ENCODE measurements at places on chromosomes 4 and X.

DNA sequence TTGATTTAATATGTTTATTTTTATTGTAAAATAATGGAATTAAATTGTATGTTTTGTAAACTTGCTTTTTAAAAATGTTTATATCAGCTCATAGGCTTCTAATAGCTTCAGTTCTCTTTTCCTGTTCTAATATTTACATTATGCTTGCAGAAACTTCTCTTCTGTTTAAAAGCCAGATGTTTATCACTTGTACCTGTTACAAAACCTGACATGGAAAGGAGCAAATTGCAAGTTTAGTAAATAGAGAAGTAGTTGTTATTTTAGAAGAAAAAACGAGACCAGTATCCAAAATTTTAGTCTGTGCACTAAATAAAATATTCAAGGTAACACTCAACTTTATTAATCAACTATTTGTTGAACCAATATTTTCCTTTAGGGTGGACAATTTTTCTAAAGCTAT lies 69.4 kb upstream of the GUCY1A1 start:
- H3K27ac ChIP-seq = no peak overlapping the region
- no peak for DNase-seq
- no peaks in the 10 kb centered on the region for H3K4me1 ChIP-seq

- no peak overlapping the region for H3K4me3 ChIP-seq
- no peak for DNase-seq
- H3K36me3 ChIP-seq = no peaks in the 10 kb centered on the region
- H3K27me3 ChIP-seq = peaks cover 79% of the 10 kb centered on the region
- H3K4me1 ChIP-seq = peaks cover 23% of the 10 kb centered on the region
These were observed 3.2 kb downstream of the PITX2 start for GRCh38 chr4:110619463-110620247.

DNA sequence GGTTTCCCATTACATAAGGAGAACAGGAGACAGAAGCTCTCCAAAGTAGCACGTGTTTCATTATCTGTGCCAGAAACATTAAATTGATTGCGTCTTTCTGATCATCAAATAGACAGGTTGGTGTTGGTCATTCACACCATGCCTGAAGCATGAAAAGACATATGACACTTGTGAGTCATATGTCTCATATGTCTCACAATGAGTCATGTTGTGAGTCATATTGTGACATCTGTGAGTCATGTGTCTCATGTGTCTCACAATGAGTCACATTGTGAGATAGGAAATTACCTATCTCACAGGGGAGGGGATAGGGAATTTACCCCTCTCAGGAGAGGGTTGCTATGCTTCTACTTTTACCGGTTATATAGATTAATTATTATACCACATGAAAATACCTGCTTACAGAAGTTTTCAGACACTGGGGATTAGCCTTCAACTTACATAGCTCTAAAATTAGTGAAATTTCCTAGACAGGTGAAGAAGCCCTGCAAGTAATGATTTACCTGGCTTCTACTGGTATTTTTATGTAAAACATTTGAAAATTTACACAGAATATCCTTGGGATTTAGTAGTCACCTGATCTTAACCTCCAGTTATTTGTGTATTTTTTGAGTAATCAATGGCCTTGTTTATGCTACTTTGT lies 80.8 kb downstream of the NPFFR2 start:
- no peaks in the 10 kb centered on the region for H3K36me3 ChIP-seq
- H3K4me1 ChIP-seq = peaks cover 6% of the 10 kb centered on the region
- H3K27me3 ChIP-seq = no peaks in the 10 kb centered on the region
- H3K4me3 ChIP-seq = no peak overlapping the region
- peak overlapping the region; percentile 70 for H3K27ac ChIP-seq

DNA sequence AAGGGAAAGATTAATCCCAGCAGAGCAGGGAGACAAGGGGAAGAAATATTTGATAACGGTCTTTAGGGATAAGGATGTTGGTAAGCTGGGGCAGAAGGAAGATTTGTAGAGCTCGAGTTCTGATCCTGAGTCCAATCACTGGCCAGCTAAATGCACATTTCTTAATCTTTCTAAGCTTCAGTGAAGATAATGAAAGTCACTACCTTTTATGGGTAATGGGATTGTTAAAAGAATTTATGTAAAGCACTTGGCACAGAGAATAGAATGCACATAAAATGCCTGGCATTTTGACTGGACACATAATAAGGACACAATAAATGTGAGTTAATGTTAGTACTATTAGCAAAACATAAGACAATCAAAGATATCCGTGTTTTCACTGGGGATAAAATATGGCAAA lies 43.3 kb downstream of the NCAPG start:
- peaks cover 6% of the 10 kb centered on the region for H3K36me3 ChIP-seq
- H3K4me3 ChIP-seq = no peak overlapping the region
- H3K27me3 ChIP-seq = no peaks in the 10 kb centered on the region
- H3K4me1 ChIP-seq = no peaks in the 10 kb centered on the region
- H3K27ac ChIP-seq = no peak overlapping the region
- DNase-seq = no peak

DNA sequence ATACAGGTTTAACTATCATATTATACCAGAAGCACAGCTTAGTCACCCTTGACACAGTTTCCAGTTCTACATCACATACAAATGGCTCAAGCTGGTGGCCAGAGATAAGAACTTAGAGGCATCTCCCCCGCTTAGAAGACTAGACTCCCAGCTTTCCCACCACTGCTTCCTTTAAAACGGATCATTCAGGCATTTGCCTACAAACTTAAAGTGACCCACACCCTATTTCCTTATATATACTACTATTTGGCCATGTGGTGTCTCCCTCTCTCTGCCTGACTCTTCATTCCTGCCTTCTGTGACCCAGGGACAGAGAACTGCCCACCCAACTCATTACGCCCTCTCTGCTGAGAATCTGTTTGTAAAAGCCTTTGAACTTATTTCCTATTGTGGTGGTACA lies 781.2 kb upstream of the DIAPH2 start:
- H3K36me3 ChIP-seq = no peaks in the 10 kb centered on the region
- H3K27ac ChIP-seq = no peak overlapping the region
- no peaks in the 10 kb centered on the region for H3K27me3 ChIP-seq
- DNase-seq = no peak
- H3K4me3 ChIP-seq = no peak overlapping the region
- H3K4me1 ChIP-seq = no peaks in the 10 kb centered on the region

GRCh38 chr4:26360864-26361263 lies 40.0 kb downstream of the RBPJ start:
- no peaks in the 10 kb centered on the region for H3K27me3 ChIP-seq
- H3K36me3 ChIP-seq = peaks cover 1% of the 10 kb centered on the region
- no peak overlapping the region for H3K27ac ChIP-seq
- DNase-seq = no peak
- no peak overlapping the region for H3K4me3 ChIP-seq

DNA sequence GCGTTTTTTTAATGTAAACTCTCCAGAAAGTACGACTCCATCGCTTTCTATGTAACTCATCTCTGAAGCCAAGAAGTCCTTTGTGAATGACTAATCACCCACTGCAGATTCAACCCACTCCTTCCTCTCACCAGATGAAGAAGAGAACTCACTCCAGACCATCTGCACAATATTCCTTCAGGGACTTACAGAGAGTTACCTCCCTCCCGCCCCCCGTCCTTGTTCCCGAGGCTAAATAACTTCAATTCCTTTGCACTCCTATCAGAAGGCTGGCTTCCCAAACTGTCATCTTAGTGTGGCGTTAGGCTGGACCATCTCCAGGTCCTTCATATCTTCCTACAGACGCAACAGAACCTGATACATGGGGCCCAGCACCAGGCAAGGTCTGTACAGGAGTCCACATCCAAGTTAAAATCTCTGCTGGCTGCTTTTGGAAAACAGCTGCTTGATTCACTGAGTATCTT lies 82.4 kb downstream of the AFAP1 start:
- no peak overlapping the region for H3K4me3 ChIP-seq
- H3K27ac ChIP-seq = no peak overlapping the region
- no peaks in the 10 kb centered on the region for H3K36me3 ChIP-seq
- H3K4me1 ChIP-seq = no peaks in the 10 kb centered on the region

- H3K27me3 ChIP-seq = no peaks in the 10 kb centered on the region
- no peaks in the 10 kb centered on the region for H3K36me3 ChIP-seq
- no peaks in the 10 kb centered on the region for H3K4me1 ChIP-seq
- no peak for DNase-seq
These were observed 107.1 kb downstream of the IDS start for GRCh38 chrX:149398027-149398426.

DNA sequence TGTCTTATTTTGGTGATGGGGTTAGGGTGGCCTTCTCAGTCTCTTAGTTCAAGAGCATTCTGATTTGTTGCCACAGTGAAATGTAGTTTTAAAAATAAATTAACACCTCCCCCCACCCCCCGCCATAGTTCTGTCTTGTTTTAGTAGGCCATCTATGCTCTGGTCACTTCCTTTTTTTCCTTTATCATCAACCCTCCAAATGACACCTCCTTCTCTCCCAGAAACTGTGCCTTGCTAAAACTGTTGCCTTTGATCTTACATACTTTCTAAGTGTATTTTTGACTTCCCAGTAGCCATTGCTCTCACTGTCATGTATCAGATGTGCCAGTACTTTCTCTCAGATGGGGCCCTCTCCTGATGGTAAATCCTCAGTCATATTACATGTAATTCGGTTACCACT lies 14.5 kb upstream of the NDUFC1 start:
- H3K4me1 ChIP-seq = peaks cover 81% of the 10 kb centered on the region
- H3K4me3 ChIP-seq = peak overlapping the region; percentile 71
- no peaks in the 10 kb centered on the region for H3K27me3 ChIP-seq

GRCh38 chr4:76470064-76470463 lies 35.0 kb downstream of the SHROOM3 start:
- DNase-seq = no peak
- no peaks in the 10 kb centered on the region for H3K36me3 ChIP-seq
- H3K4me3 ChIP-seq = no peak overlapping the region
- no peaks in the 10 kb centered on the region for H3K4me1 ChIP-seq

GRCh38 chr4:20839957-20840356 lies 139.7 kb downstream of the PACRGL start:
- no peaks in the 10 kb centered on the region for H3K36me3 ChIP-seq
- no peak overlapping the region for H3K27ac ChIP-seq
- no peak for DNase-seq
- no peak overlapping the region for H3K4me3 ChIP-seq
- no peaks in the 10 kb centered on the region for H3K27me3 ChIP-seq
- no peaks in the 10 kb centered on the region for H3K4me1 ChIP-seq

DNA sequence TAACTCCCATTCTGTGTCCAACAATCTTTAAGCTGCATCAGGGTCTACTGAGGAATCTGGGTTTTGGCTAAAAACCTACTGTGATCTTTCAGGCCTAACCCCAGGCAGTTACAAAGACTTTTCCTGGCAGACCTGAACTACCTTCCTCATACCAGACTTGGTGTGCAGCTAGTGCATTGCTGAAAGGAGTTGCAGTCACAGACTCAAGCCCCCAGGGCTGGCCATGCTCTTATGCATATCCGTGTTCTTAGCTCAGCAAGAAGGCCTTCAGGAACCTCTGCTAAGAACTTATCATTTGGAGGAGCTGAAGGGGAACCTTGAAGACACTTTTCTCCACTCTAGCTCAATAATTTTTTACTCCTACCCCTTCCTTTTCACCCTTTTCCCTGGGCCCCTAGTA lies 147.5 kb downstream of the INPP4B start:
- H3K4me1 ChIP-seq = no peaks in the 10 kb centered on the region
- H3K36me3 ChIP-seq = no peaks in the 10 kb centered on the region
- no peaks in the 10 kb centered on the region for H3K27me3 ChIP-seq

DNA sequence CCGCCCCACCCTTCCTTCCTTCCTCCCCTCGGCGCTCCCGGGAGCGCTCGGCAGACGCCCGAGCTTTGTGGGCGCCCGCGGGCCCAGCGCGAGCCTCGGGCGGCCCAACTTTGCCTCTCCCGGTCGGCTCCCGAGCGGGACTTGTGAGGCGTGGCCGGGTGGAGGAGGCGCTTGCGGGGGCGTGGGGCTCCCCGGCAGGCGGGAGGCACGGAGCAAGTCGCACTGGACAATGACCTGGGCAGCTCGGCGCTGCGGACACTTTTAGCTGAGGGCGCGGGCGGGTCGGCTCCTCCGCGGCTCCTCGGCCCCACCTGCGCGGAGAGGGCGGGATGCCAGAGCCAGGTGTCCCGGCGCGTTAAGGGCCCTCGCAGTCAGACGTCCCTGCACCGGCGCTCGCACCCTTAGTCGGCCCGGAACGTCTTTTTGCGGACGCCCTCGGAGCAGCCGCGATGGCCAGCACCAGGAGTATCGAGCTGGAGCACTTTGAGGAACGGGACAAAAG lies 385 bp downstream of the DCLK2 start:
- DNase-seq = peak; percentile 40
- peaks cover 28% of the 10 kb centered on the region for H3K27me3 ChIP-seq
- H3K4me1 ChIP-seq = peaks cover 15% of the 10 kb centered on the region
- H3K27ac ChIP-seq = no peak overlapping the region

DNA sequence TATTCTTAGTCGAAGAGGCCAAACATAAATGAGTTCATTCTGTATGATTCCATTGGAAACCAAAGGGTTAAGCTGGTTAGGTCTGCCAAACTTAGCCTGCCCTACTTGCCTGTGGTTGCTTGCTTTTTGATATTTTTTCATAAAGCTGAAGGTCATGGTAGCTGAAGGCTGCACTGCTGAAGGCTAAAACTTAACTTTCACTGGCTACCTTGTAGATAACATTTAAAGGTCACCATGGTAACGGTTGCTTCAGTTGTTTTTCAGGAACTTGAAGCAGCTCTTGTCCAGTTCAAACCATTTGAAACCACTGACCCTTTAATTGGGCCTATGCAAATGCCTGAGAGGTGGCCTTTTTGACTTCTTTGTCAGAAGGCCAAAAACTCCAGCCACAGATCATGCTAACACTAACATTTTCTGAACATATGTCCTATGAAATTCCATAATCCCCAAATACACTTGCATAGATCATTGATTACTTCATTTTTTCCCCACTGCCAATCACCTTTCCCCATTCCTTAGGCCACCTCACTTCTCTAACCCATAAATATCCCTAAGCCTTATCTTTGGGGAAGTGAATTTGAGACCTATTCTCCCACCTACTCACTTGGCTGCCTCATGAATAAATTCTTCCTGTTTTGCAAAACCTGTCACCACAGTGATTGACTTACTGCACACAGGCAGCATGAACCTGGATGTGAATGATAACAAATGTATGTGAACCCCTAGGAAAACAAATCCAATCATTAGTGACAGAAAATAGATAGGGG lies 10.7 kb upstream of the SMIM10L2A start:
- H3K36me3 ChIP-seq = no peaks in the 10 kb centered on the region
- H3K27ac ChIP-seq = no peak overlapping the region
- peaks cover 8% of the 10 kb centered on the region for H3K4me1 ChIP-seq
- DNase-seq = no peak
- no peak overlapping the region for H3K4me3 ChIP-seq

DNA sequence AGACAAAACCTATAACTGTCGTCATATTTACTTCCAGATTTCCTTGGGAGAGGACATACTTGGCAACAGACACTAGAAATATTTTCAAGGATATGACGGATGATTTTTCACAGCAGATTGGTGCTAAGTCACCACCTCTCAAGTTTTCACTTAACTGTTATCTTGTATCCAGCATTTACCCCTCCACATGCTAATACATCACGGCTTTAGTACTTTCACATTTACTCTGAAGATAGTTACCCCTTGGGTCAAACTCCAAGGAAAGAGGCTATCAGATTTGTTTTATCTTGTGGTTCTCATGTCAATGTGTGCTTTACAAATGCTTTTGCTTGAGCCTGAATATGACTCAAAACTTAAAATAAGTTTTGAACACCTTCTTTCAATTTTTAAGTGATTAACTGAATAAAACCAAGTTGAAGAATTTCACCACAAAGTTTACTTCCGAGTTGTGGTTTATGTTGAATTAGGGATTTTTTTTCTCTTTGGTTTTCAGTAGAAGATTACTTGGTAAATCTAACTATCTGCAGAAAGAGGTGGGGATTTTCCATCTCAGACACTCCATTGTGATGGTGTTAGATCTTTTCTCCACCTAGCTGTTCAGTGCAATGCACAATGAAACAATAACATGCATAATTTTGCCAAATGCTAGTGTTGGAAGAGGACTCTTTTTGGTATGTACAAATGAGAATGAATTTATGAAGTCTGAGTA lies 75.4 kb upstream of the FAT1 start:
- H3K4me3 ChIP-seq = no peak overlapping the region
- DNase-seq = no peak
- H3K36me3 ChIP-seq = no peaks in the 10 kb centered on the region
- H3K27ac ChIP-seq = no peak overlapping the region
- H3K4me1 ChIP-seq = no peaks in the 10 kb centered on the region

Measured in activated B cell treated with CpG ODN at 0.5 μM for 24 hours (primary cell).